ENCODE measurements at places on chromosomes 11 and 22. TPM values are rescaled to one million over a fixed set of nuclear protein-coding genes. Genes with fewer than 3 reads are reported as not detected.

GRCh38 chr22:41401781-41402648 lies 20.3 kb downstream of the TEF start:
- DNase-seq = peak; percentile 88

DNA sequence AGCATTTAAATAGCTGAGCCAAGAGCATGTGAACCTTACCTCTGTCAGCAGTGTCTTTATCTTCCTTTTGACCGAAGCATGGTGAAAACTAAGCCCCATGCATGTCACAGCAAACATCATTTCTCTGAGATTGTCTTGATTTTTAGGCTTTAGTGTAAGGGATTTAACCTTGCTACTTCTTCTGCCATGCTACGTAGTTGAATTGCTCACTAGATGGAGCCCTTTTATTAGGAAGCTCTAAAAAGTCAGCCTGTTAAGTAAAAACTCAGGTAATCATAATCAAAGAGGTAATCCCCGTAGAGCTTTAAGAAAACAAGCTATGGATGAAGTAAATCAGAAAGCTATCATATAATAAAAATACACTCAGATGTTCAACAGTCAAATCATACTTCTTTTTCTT lies 149.5 kb downstream of the PGR start:
- DNase-seq = no peak

DNA sequence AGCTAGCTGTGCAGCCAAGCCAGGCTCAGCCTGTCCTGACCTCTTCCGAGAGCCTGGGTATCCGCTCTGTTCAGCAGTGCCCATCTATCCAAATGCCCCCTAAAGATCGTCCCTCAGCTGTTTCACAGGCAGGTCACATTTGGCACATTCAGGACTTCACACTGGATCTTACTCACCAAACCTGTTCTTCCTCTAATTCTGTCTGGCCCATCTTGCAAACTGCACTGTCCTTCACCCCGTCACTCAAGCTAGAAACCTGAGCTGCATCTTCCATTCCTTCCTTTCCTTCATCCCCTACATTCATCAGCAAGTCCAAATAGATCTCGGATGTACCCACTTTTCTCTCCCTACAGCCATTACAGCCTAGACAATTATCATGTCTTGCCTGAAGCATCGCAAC lies 60.7 kb upstream of the CSNK2A3 start:
- no peak for DNase-seq

GRCh38 chr22:44667829-44668189 lies 34.2 kb upstream of the PRR5 start:
- DNase-seq = no peak

APLNR gene
- total RNA-seq = 21.0 TPM

DNA sequence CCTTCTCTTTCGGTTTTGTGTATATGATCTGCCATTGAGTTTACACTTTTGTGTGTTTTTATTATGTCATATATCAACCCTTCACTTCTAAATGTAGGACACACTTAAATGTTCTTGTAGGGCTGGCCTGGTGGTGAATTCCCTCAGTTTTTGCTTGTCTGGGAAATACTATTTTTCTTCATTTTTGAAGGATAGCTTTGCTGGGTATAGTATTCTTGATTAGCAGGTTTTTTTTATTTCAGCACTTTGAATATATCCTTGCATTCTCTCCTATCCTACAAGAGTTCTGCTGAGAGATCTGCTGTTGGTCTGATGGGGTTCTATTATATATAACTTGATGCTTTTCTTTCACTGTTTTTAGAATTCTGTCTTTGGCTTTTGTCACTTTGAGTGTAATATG lies 79.1 kb downstream of the TECTA start:
- DNase-seq = no peak
